ENCODE measurements at places on chromosomes 16 and 17.

GRCh38 chr17:8283356-8283755, 5.1 kb upstream of the RANGRF start:
- no peak for DNase-seq

DNA sequence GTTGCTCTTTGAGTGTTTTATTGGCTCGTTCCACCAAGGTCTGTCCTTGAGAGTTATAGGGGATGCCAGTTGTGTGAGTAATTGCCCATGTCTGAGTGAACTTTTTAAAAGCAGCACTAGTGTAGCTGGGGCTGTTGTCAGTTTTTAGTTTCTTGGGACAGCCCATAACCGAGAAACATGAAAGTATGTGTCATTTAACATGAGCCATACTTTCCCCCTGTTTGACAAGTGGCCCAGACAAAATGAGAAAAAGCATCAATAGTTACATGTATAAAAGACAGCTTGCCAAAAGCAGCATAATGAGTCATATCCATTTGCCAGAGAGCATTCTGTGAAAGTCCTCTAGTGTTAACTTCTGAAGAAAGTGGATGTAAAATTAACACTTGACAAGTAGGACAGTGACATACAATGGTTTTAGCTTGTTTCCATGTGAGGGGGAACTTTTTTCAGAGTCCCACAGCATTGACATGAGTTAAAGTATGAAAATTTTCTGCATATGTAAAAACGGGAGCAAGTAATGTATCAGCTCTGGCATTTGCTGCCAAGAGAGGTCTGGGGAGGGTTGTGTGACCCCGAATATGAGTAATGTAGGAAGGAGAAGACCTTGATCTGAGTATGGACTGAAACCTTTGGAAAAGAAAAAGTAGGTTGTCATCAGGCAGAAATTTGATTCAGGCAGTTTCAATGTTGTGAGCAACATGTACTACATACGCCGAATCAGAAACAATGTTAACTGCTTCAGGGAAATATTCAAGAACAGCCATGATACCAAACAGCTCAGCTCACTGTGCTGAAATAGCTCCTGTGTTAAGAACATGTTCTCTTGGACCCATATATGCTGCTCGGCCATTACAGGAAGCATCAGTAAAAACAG, 56.8 kb upstream of the ARL4D start:
- no peak for DNase-seq

DNA sequence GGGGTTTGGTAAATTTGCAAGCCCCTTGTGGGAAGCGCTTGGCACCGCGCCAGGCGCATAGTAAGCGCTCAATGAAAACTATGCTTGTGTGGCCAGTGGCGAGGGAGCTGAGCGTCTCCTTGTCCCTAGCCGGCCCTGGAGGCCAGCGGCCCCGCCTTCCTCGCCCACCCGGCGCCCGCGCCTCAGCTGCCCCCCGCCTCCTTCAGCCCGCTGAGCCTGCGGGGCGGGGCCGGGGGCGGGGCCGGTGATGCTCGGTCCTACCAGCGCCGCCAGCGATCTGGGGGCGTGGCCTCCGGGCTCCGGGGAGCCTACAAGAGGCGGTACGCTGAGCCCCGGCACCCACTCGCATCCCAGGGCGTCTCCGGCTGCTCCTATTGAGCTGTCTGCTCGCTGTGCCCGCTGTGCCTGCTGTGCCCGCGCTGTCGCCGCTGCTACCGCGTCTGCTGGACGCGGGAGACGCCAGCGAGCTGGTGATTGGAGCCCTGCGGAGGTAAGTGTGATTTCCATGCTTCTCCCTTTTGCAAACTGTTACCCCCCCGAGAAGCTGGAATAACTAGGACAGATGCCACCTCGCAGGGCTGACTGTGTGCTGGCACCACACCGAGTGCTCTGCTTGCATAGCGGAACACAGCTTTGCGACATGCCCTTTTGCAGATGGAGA, at the start of gene CRISPLD2:
CRISPLD2 (plus strand) TSS at position 342 of the 661 bp plus-strand sequence. CDS start 18,511 bp downstream, outside the sequence.
- DNase-seq, result peak; percentile 93

DNA sequence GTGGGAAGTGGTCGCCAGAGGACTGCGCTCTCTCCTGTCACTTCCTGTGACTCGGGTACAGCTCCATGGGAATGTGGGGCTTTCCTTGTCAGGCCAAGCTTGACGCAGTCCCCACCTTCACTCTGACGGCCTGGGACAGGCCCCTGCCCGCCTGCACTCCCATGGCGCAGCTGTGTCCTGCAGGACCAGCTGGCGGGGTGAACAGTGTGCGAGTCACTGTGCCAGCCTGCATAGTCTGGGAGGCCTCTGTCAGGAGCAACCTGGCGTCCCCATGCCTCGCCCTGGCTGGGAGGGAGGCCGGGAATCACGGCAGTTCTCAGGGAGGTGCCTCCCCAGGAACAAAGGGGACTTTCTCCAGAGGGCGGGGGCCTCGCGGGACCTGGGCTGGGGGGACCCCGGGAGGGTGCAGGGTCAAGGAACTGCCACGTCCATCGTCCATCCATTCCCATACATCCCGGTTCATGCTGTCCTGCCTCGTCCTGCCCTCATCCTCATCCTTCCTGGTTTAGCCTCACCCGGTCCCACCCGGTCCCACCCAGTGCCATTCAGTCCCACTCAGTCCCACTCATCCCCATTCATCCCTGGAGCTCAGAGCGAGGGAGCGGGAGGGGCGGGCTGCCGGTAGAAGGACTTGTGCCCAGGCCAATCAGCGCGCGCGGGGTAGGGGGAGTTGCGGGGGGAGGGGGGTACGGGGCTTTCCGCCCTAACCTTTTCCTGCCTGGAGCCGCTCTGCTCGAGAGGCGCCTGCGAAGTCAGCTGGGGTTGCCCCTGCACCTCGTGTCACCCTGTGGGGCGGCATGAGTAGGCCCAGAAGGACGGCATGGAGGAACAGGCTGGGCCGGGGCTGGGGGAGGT, 13.4 kb downstream of the FLYWCH1 start:
- DNase-seq, result no peak

DNA sequence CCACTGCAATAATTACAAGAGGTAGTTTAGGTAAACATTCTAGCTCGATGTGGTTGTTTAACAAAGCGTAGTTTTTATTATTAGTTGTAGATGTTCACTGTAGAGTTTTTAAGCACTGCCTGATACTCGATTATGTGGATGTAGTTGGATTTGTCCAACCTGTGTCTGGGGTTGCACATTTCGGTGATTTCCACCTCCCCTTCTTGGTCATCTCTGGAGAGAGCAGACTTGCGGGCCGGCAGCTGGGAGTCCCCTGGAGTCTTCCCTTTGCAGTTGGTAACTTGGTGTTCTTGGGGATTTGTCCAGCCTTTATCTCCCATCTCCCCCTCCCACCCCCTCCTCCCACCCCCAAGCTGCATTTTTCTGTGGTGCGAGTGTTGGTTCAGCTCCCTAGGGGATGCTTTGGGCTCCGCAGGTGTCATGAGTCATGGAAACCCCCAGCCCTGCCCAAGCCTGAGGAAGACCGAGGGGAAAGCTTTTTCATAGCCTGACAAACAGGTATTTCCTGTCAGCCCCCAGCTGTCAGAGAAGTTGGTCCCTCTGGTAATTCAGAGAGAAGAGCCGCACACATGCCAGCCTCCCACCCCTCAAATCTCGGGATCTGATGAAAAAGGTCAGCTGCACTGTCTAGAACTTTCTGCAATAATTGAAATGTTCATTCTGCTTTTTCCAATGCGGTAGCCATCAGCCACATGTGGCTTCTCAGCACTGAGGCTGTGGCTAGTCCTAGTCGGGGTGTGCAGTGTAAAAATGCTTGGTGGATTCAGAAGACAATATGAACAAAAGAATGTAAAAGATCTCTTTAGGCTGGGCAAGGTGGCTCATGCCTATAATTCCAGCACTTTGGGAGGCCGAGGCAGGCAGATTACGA, 50.3 kb downstream of the KSR1 start:
- no peak for DNase-seq

- DNase-seq, result no peak
Measured at GRCh38 chr16:88063211-88063773, 112.1 kb downstream of the BANP start.

DNA sequence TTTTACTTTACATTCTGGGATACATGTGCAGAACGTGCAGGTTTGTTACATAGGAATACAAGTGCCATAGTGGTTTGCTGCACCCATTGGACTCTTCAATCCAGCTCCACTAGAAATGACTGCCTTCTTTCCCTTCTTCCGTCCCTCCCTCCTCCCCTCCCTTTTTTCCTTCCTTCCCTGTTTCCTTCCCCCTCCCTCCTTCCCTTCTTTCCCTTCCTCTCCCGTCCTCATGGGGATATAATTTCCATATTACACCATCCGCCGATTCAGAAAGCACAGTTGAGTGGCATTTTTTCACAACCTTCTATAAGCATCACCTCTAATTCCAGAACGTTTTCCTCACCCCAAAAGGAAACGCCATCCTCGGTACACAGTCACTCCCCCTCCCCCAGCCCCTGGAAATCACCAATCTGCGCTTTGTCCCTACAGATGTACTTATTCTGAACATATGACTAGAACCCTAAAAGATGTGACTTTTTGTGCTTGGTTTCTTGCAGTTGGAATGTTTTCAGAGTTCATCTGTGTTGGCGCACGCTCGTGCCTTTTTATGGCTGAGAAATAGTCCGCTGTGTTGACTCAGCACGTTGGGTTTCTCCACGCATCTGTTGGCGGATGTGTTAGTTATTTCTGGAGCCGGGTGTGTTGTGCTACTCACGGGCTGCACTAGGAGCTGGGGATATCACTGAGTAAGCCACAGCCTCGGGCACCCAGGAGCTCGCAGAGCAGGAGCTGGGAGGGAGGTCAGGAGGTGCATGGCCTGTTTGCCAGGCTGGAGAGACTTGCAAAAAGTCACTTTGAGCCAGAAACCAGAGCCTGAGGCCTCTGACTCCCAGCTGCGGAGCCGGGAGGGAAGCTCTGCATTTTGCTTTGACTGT, 336.4 kb downstream of the SEC14L1 start:
- DNase-seq, result peak; percentile 40

GRCh38 chr16:84817206-84817605, 2.6 kb upstream of the CRISPLD2 start:
- DNase-seq, result no peak

DNA sequence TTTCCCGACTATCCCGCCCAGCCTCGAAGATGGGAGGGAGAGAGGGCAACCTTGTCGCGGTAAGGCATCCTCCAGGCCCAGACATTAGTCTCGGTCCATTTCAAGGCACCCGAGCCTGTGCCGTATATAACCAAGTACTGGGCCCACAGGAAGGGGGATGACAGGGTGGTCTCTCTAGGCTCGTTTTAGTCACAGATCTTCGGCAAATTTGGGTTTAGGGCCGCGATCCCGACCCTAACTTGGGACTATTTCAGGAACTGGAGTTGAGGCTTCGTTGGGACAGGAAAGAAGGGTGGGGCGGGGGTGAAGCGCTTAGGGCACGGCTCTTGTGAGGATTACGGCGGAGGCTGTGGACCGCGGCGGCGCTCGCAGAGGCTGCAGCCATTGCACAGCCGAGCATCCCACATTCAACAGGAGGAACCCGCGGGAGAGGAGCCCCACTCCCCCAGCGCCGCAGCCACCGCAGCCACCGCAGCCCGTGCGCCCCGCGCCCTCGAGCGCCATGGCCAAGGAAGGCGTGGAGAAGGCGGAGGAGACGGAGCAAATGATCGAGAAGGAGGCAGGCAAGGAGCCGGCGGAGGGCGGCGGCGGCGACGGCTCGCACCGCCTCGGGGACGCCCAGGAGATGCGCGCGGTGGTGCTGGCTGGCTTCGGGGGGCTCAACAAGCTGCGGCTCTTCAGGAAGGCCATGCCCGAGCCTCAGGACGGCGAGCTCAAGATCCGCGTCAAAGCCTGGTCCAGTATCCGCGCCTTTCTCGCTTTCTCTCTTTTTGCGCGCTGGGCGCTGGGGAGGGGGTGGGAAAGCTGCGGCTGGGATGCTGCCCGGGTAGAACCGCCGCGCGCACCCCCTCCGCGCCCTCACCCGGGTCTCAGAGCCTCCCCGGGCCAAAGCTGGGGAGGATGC, at the start of gene VAT1L:
VAT1L (plus strand) TSS at position 384 of the 904 bp plus-strand sequence; CDS start at position 503, 119 bp downstream.
- DNase-seq, result no peak

DNA sequence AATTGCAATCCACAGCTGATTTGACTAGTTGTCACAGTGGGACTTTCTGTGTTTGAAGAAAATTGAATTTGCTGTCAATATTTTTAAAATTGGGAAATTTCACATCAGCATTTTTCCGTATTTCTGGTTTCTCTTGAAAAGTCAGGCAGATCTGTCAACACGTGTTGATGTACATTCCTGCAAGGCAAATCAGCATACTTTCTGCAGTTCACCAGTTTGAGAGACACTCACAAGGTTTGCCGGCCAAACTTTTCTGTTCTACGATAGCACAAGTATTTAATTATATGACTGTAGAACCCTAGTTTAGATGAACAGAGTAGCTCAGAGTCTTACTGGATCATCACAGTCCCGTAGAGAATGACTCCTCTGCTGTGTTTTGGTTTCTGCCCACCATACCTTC, 102.0 kb downstream of the ADAMTS18 start:
- no peak for DNase-seq

- DNase-seq, result no peak
Measured at GRCh38 chr17:66975614-66976378, 11.3 kb downstream of the CACNG4 start.

- DNase-seq, result peak; percentile 44
Measured at GRCh38 chr16:71467810-71468209, 5.8 kb upstream of the ZNF23 start.

GRCh38 chr17:2932946-2933345, 130.5 kb downstream of the OR1D5 start:
- DNase-seq, result no peak

DNA sequence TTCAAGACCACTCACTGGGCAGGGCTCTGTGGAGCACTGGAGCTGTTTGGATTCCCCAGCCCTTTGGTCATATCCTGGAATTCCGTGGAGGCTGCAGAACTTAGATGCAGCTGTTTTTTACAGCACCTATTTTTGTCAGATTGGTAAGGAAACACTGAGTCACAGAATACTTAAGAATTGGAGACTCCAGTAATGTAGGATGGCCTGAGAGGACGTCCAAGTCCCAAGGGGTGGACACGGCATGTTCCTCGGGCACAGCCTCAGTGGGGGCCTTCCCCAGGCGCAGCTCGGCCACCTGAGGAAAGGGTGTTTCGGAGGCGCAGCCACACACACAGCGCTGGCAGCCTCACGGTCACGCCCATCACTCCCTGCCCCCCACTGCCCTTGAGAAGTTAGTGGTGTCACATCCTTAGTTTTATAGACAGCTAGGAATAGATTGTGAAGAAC, 14.8 kb downstream of the PLD6 start:
- no peak for DNase-seq

GRCh38 chr17:60534010-60534555, 8.0 kb upstream of the APPBP2 start:
- no peak for DNase-seq

GRCh38 chr17:56505154-56505756, 88.2 kb upstream of the NOG start:
- no peak for DNase-seq

- no peak for DNase-seq
Measured at GRCh38 chr17:20022701-20023100, 13.5 kb downstream of the SPECC1 start.

DNA sequence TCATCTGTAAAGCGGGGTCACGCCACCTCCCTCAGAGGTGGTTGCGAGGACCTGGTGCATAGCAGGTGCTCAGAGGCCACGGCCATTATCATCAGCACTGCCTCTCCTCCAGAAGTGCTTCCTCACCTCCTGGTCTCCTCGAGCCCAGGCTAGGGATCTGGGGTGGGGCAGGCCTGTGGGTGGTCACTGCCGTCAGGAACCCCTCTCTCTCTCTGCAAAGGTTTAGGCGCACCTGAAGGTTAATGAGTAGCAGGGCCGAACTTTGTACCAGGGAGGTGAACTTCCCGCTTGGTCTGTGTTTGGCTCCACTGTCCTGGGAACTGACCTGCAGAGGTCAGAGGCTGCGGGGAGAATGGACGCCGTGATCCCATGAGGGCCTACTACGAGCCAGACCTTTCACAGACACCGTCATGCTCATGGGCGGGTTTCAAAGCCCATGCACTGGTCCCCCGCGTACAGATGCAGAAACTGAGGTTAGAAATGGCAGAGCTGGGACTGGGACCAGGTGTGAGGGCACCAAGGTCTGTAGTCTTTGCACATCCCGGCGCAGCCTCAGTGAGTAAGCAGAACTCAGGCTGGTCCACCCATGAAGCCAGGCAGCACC, 13.8 kb downstream of the JUP start:
- no peak for DNase-seq

Measured in stimulated activated CD4-positive, alpha-beta T cell treated with anti-CD3 and anti-CD28 coated beads, Interleukin-4, amount 100 ng/mL, for 1 hour (primary cell).